ENCODE measurements at places on chromosomes 16 and 17.

GRCh38 chr17:61144137-61144536, 255.5 kb upstream of the TBX2 start:
- no peak for DNase-seq

DNA sequence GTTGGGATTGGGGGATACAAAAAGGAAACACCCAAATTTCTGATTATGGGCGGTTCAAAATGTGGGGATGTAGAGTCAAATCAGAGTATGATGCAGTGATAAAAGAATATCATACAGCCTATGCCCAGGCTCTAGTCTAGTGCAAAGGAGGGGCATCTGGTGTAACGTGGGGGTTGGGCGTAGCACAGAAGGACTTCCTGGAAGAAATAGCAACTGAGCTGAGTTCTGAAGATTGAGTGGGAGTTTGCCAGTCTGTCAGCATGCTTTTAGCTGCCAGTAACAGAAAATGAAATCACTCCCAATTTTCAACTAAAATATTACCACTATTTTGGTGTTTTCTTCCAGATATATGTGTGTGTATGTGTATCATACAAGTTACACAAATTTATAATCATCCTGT, 196.9 kb downstream of the SPECC1 start:
- no peak for DNase-seq

GRCh38 chr16:19095654-19096053, 18.1 kb upstream of the ITPRIPL2 start:
- no peak for DNase-seq

DNA sequence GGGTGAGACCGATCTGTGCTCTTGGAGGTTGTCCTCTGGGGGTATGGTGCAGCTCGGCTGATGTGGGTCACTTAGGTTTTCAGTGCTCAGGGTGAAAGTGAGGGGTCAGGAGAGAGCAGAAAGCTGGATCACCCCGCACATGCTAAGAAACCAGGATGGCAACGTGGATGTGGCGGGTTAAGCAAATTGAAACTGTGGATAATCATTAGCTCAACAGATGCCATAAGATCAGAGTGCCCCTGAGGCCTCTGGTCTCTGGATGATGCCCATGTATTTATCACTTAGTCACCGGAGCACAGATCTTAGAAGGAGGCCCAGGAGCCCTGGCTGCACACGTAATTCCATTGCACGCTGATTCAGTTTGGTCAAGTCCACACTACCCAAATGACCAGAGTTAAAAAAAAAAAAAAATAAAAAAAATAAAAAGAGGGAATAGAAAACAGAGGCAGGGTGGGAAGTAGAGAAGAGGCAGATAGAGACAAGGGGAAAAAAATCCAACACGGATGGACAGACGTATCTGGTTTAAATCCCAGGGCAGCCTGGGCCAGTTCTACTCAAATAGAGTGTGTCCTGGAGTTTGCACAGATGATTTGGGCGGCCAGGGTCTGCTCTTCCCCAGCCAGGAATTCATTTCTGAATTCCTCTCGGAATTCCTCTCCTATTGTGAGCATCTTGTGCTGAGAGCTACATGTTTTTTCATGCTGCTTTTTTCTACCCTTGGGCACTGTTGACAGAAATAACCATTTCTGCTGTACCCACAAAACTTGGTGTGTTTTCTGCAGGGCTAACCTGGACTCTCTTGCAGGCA, 378.3 kb downstream of the CPPED1 start:
- no peak for DNase-seq

- DNase-seq = no peak
These were observed 7.7 kb upstream of the ARL5C start for GRCh38 chr17:39173526-39174274.

GRCh38 chr17:2874189-2874686, 78.0 kb downstream of the RAP1GAP2 start:
- DNase-seq = no peak

DNA sequence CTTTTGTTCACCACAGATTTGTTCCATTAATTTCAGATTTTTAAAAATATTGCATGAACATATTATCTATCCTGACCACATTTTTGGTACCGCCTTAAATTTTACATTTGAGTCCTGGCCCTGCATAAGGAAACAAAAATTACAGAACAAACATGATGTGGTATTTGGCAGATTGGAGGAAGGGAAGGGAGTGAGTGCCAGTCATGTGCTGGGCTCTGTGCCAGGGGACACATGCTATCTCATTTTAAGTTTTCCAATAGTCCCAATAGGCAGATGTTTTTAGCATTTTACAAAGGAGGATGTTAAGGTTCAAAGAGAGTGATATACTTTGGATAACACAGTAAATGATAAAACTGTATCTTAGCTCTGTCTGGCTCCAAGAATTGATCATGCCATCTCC, 185.1 kb downstream of the CDK5R1 start:
- peak; percentile 1 for DNase-seq

DNA sequence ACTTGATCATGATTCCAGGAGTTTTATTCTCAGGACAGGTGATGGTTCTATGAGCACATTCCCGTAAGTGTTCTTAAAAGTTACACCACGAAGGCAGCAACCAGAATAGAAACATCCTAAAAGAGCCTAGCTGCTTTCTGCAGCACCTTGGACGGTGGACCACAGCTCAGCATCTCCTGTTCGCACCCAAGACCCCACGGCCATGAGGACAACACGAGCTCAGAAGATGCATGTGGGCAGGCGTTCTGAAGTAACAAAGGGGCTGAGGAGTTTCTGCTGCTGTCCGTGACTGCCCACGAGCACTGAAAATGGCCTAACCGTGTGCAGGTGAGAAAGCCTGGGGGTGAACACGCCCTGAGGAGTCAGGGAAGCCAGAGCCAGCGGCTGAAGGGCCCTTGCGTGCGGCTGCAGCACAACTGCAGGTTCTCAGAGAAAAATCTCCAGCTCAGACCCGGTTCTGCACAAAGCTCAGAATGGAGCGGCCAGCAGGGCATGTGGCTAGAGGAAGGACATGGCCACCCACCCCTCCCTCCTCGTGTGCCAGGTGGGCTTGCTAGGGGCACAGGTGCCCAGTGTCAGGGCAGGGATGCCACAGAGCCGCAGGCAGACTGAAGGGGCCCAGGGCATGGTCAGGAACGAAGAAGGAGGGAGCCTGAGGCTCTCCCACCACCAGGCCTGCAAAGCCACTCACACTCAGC, 10.8 kb upstream of the C16orf95 start:
- no peak for DNase-seq

DNA sequence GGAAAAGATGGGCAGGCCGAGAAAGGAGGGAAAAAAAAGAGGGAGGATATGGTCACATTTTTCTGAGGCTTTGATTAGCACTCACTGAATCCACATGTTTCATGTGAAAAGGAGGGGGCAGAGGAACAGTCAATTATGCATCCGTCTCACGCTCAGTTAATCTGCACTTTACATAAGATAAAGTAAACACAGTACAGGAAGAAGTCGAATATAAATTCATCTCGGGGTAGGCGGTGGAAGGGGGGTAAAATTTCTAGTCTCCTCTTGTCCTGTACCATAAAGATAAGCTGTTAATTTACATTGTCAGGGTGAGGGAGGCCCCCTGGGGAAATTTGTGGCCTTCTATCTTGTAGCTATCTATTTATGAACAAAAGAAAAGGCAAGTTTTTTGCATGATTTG, 73.1 kb upstream of the CES5A start:
- DNase-seq = no peak

DNA sequence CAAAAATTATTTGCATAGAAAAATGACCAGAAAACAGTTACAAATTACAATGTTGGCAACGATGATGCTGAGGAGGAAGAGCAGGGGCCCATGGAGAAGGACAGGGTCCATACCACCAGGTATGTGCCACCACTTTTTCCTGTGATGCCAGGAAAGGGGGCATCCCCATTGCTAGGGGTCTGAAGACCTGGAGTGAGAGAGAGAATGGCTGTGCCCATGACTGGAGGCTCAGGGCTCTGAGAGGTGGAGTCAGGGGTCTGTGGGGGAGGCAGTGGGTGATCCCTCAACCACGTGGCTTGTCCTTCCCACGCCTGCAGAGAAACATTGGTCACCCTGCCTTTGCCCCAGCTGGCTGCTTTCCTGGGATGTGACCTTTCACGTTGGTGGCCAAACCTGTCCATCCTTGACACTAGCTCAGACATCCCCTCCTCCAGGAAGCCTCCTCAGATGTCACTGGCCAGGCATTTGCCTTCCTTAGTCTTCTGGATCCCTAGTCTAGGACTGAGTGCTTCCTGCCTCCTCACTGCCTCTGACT, 51.4 kb downstream of the SOCS1 start:
- DNase-seq = no peak

DNA sequence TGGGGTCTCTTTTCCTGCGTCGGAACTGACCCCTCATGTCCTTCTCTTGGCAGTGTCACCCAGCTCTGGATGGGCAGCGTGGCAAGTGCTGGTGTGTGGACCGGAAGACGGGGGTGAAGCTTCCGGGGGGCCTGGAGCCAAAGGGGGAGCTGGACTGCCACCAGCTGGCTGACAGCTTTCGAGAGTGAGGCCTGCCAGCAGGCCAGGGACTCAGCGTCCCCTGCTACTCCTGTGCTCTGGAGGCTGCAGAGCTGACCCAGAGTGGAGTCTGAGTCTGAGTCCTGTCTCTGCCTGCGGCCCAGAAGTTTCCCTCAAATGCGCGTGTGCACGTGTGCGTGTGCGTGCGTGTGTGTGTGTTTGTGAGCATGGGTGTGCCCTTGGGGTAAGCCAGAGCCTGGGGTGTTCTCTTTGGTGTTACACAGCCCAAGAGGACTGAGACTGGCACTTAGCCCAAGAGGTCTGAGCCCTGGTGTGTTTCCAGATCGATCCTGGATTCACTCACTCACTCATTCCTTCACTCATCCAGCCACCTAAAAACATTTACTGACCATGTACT, 13.2 kb downstream of the IGFBP4 start:
- DNase-seq = peak; percentile 84

DNA sequence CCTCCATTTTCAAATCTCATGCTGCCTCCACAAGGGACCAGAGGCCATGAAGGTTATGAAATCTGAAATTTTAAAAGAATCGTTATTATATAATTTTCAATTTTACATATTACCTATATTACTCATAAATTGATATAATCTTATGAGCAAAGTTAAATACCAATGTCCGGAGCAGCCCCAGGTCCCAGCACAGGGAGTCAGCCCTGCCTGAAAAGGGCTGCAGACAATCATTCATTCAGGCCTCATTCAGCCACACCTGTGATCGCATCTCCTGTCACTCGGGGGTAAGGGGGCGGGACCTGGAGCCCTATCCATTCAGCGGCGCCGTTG, 172.5 kb downstream of the AHSP start:
- no peak for DNase-seq

GRCh38 chr16:314351-314750, 31.4 kb downstream of the PDIA2 start:
- DNase-seq = no peak

Measured in fibroblast of the aortic adventitia (primary cell).